ENCODE measurements at places on chromosomes 1 and 21. TPM values are rescaled to one million over a fixed set of nuclear protein-coding genes. Genes with fewer than 3 reads are reported as not detected.

Gene NBPF4
- total RNA-seq: not detected

Gene VAV3
- total RNA-seq: 8.8 TPM

Gene CELA2A
- not detected for total RNA-seq

Gene DNAJC28
- 2.4 TPM for total RNA-seq

Data from kidney epithelial cell (primary cell).